ENCODE measurements at places on chromosomes 1 and 21. TPM values are rescaled to one million over a fixed set of nuclear protein-coding genes. Genes with fewer than 3 reads are reported as not detected.

GRCh38 chr1:204314893-204315658 is 44.7 kb downstream of the PLEKHA6 start:
- no peak for DNase-seq

- no peak for DNase-seq
These were observed 2.6 kb downstream of the KCNA3 start for GRCh38 chr1:110672001-110672752.

DNA sequence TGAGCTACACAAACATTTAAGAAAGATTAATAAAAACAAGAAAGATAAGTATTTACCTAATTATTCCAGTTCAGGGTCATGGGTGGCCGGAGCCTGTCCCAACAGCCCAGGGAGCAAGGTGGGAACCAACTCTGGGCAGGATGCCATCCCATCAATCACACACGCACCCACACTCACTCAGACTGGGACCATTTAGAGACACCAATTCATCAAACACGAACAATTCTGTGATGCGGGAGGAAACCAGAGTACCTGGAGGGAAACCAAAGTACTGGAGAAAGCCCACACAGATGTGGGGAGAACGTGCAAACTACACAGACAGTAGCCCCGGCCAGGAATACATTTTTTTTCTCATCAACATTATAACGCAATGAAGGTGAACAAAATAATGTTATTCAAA is 16.2 kb downstream of the WASF2 start:
- no peak for DNase-seq

Gene LCE1A
- total RNA-seq: not detected

Gene AMY1A
- total RNA-seq: not detected
